Stimulated activated CD4-positive, alpha-beta T cell treated with anti-CD3 and anti-CD28 coated beads, Interleukin-15, amount 100 ng/mL, for 24 hours (primary cell): ENCODE measurements at places on chromosomes 4 and X.

DNA sequence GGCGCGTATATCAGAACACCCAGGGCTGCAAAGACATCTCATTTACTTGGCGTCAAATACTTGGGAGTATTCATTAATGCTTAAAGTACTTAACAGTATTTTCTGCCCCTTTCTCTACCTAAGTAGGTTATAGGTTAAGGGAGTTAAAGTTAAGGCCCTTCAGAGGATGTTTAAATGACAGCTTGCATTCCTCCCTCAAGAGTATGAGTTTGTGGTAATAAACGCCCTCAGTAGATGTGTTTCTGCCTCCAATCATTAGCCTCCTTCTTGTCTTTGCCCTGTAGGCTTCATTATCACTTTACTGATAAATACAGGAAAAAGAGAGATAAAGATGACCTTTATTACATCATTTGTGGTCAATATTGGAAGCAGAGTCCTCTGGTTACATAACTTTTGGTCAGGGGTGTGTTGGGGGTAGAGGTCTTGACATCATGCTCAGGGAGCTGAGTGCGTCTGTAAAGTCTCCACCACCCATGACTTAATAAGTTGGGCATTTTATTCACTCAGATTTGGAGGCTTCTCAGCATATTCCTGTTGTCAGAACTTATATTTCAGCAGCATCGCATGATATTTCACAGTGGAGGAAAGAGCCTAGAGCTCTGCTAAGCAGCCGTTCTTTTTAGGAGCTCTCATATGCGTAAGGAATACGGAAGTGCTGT is 145.9 kb downstream of the CPE start:
- DNase-seq: no peak

GRCh38 chr4:171169396-171169795 is 643.8 kb upstream of the GALNTL6 start:
- DNase-seq: no peak

DNA sequence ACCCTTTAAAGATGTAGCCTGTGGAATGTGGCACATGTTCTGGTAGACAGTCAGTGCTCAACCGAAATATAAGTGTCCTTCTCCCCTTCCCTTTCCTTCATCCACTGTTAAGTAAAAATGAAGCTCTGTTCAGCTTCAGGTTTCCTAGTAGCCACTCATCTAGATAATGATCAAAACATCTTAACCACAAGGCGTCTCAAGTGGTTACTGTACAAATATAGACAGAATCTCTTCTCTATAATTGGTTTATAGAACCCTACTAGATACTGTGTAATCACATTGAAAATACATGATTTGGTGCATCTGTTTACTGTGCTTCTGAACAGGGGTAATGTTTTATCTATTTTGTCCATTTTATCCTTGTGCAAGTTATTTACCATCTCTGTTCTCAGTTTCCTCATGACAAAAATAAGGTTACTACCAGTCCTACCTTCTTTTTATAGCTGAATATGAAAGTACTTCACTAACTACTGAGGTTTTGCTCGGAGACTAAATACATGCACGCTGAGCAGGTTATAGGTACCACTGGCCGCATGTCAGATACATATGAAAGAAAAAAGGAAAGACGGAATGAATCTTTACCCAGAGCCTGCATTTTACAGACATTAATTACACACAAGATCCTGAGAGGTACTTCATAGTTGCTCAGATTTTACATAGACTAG is 20.3 kb upstream of the SLC25A4 start:
- no peak for DNase-seq

GRCh38 chrX:153299855-153300254 is 21.7 kb downstream of the PNMA6F start:
- DNase-seq: no peak

- DNase-seq: no peak
These were observed 143.9 kb downstream of the PJA1 start for GRCh38 chrX:69021141-69021960.
